ENCODE measurements at places on chromosomes 16 and 17. TPM values are rescaled to one million over a fixed set of nuclear protein-coding genes. Genes with fewer than 3 reads are reported as not detected.
A peak's percentile ranks its signal among the peaks of the same experiment; 100 is the strongest.

The MYL4 gene
- total RNA-seq = not detected

- no peak for DNase-seq
These were observed 27.8 kb upstream of the MGAT5B start for GRCh38 chr17:76840443-76840767.

- no peak for DNase-seq
These were observed 177.3 kb downstream of the CYB561 start for GRCh38 chr17:63268827-63269226.

The ADAP2 gene
- total RNA-seq = 5.1 TPM

GRCh38 chr16:27748868-27749546 is 199.1 kb downstream of the KATNIP start:
- DNase-seq = peak; percentile 70

The ITPRIPL2 gene
- total RNA-seq = 18.2 TPM

- DNase-seq = no peak
These were observed 2.8 kb upstream of the ATXN2L start for GRCh38 chr16:28820016-28820415.

DNA sequence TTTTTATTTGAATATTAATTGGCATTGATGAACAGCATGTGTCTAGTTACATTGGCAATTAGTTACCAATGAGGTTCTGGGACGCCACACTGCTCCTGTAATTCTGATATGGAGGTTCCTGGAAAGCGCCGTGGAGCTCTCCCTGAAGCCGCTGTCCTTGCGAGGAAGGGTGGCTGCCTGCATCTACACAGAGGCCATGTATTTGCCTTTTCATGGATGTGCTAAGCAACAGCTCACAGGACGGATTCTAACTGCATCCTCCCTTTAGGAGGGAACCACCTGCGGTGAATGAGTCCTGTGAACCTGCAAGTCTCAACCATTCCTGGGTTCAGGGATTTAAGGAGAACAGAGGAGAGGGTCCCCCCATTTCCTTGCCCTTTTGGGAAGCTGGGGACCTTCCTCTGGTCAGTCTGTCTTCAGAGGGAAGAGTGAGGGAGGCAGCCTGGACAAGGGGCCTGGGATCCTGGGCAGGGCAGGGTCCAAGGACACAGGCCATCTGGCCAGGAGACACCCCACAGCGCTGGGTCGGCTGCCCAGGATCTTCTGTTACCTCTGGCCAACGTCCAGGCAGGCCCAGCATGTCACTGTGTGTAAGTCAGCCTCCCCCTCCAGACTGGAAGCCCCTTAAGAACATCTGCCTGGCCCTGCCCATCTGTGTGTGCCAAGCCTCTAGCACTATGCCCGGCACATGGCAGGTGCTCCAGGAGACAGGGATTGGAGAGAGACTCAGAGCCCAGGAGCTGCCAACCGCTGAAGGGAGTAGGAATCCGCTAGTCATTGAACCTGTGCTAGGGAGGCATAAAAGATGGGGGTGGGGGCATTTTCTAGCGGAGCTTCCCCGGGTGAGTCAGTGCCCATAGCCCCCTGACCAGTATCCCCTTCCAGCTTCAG is 314.1 kb upstream of the TNRC6C start:
- no peak for DNase-seq

- DNase-seq = no peak
These were observed 654 bp downstream of the WFDC1 start for GRCh38 chr16:84295203-84295860.

- DNase-seq = no peak
These were observed 20.2 kb upstream of the JPT2 start for GRCh38 chr16:1657841-1658240.

The KIF2B gene
- total RNA-seq = not detected
